Foreskin fibroblast (primary cell): ENCODE measurements at places on chromosomes 2 and 18.
A peak's percentile ranks its signal among the peaks of the same experiment; 100 is the strongest.

DNA sequence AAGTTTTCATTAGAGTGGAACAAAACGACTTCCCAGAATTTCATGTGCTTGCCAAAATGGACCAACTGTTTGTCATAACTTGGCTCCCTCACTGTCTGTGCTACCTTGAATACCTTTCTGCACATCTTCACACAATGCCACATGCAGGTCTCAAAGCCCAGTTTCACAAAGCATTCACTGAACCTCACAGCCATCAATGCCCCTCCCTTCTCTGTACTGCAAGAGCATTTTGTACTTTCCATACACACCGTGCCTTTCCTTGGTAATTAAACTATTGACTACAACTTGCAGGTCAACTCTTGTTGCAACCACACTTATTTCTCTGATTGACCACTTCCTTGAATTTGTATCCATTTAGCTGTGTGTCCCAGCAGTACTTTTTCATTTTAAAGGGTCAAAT, 50.5 kb downstream of the PAX3 start:
- DNase-seq = no peak

DNA sequence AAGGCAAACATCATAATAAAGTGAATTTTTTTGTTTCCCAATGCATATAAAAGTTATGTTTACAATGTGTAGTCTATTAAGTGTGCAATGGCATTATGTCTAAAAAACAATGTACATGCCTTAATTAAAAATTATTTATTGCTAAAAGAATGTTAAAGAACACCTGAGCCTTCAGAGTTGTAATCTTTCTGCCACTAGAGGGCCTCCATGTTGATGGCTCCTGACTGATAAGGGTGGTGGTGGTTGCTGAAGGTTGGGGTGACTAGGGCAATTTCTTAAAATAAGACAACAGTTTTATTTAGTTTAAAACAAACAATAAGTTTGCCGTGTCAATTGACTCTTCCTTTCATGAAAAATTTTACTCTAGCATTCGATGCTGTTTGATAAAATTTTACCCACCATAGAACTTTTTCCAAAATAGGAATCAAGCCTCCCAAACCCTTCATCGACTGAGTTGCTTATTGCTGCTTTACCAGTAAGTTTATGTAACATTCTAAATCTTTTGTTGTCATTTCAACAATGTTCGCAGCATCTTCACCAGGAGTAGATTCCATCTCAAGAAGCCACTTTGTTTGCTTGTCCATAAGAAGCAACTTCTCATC, 32.3 kb downstream of the MAP3K2 start:
- no peak for DNase-seq

DNA sequence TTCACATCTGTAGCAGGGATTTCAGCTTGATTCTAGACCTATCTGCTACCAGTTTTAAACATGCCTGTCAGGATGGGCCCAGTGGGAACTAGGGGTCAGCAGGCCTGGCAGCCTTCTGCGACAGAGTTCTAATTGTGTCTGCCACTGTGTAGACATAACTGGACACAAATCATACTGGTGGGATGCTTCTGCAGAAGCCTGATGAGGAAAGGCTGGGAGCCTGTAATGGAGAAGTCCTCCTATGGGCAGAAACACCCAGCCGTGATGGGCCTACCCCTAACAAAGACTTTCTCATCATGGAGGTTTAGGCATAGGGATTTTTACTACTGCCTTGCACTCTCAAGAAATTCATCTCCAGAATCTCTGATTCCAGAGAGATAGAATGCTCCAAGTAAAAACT, 166.9 kb downstream of the PDE11A start:
- DNase-seq = no peak

DNA sequence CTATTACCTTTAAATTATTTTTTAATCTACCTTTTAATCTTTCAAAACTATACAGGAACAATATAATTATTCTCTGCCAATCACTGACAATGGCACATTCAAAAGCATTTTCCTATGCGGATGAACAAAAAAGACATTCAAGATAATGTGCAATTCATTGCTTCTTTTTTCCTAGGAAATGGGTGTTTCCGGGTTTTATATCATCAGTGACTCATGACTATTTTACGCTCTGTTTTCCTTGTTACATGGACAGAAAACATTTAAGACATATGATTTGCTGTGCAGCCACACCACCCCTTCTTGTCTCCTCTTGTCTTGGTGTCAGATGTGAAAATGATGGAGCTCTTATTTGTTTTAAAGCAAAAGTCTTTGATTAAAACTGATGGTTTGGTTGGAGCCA, 184.7 kb upstream of the LINC00305 start:
- DNase-seq = no peak

GRCh38 chr2:165173215-165173614, 30.6 kb downstream of the SCN3A start:
- no peak for DNase-seq

GRCh38 chr18:49020129-49020528, 69.4 kb upstream of the SMAD7 start:
- DNase-seq = no peak

DNA sequence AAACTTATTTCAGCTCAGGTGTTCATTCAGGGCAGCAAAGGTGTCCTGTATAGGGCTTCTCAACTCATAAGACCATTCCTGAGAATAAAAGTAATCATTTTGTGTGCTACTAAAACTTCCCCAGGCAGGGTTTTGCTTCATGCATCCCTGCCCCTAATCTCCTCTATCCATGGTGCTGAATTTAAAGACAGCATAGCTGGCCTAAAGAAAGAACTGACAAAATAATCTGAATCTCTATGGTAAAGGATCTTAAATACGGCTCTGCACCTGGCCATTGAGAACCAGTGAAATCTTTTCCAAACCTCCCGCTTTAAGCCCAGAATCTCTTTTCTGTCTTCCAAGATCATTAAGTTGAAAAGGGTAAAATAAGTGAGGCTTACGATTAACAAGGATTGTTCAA, 292.1 kb upstream of the KLHL29 start:
- DNase-seq = no peak

- DNase-seq = no peak
Observed at GRCh38 chr2:45484965-45485364, 126.1 kb downstream of the SRBD1 start.

GRCh38 chr18:24055878-24056277, 41.3 kb downstream of the TTC39C start:
- DNase-seq = peak; percentile 22

DNA sequence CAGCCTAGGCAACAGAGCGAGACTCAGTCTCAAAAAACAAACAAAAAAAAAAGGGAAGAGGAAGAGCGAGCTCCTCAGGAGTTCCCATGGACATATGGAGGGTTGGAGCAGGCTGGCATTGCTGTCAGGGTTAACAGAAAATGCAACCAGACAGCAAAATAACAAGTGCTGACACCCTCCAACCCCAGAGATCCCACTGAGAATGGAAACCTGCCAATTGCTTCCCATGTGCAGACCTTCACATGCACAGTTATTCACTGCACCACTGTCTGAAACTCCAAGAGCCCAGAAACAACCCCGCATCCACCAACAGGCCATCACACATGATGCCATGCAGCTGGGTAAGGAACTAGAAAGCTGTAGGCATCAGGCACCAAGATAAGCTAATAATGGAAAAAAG, 43.5 kb downstream of the TFCP2L1 start:
- no peak for DNase-seq

DNA sequence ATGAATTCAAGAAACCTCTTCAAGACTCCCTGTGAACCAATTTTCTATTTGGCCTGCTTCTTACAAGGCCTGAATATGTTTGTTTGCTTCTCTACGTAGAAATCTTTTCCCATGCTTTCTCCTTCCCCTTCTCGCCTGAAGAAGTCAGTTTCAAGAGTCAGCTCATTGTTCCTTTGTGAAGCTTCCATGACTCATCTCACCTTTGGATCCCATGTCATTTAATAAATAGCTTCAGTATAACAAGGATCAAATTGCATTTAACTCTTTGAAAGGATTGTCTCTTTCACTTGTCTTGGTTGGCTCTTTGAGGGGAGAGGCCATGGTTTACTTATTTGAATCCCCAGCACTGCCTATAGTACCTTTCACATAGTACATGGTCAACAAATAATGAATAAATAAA, 28.4 kb downstream of the CPS1 start:
- DNase-seq = peak; percentile 14

GRCh38 chr2:134327367-134327766, 73.5 kb downstream of the MGAT5 start:
- DNase-seq = peak; percentile 59

DNA sequence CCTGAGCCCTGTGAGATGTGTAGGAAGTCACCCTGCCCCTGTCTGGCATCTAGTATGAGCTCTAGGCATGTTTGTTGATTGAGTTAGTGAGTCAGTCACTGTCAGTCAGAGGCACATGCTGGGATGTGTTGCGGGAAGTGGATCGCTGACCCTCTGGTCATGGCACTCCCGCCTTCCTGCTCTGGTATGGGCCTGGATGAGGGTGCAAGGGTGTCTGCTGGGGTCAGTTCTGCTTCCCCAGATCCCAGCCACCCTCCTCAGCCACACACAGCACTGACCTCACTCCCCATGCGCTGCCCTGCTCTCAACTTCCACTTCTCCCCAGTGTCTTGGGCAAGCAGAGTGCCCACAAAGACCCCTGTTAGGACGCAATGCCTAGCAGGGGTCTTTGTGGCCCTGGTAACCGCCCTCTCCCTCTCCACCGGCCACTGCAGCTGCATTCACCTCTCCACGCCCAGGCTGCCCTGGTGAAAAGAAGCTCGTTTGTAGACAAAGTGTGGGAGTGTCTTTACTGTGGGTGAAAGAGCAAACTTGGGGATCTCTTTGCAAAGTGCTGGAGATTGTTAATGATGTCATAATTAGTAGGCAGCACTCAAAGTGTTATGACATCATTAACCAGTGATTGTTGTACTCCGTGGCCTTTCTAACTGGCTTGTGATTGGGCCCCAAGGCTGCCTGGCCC, 252.1 kb downstream of the LDLRAD4 start:
- DNase-seq = no peak

- DNase-seq = no peak
Observed at GRCh38 chr2:21754164-21754788, 630.5 kb downstream of the TDRD15 start.

GRCh38 chr2:231167745-231168459, 30.5 kb upstream of the ARMC9 start:
- no peak for DNase-seq

DNA sequence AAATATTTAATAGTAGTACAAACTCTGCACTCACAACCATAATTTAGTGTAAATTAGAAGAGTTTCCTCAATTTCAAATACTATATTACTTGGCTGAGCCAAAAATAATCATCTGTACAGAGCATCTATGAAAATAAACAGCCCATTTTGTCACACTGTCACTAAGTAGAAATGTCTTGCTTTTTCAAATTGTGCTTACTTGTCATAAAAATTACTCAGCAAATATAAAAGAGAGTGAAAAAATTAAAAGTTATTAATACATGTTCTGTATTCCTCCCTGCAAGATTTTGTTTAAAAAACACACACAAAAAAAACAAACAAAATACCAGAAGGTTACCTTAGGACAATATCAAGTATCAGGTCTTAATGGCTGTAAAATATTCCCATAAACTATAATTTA, 155.7 kb downstream of the DLGAP1 start:
- DNase-seq = no peak
